ENCODE measurements at places on chromosomes 5 and 9.

DNA sequence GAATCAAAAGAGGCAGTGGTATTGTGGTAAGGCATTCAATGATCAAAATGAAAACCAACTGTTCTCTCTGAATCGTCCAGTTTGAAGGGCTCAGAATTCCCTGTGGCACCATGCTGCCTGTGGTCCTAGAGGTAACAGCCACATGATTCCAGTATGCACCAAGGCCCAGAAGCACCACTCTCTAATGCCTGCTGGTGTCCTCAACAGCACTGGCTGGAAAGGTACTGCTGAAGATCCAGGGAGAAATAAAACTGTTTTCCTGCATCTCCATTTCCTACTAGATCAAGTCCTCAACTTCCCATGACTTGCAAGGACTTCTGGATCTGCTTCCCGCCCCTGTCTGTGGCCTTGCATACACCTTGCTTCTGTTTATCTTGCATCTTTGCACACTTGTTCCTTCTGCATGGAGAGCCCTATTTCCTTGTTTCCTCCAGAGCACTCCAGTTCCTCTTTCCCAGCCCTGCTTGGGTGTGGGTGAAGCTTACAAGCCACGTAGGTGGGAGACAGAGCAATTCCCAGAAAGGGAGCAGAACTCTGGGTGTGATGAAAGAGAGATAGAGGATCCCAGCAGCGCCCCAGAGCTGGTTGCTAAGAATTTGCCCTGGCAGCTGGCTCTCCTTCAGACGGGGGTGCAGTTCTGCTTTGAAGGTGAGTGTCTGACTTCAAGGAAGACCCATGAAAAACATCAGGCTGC, 41.0 kb upstream of the EQTN start:
- peak; percentile 24 for DNase-seq

GRCh38 chr5:103327893-103328292, 69.3 kb downstream of the MACIR start:
- no peak for DNase-seq

- DNase-seq = no peak
These were observed 1025.4 kb upstream of the ACO1 start for GRCh38 chr9:31359071-31359470.

DNA sequence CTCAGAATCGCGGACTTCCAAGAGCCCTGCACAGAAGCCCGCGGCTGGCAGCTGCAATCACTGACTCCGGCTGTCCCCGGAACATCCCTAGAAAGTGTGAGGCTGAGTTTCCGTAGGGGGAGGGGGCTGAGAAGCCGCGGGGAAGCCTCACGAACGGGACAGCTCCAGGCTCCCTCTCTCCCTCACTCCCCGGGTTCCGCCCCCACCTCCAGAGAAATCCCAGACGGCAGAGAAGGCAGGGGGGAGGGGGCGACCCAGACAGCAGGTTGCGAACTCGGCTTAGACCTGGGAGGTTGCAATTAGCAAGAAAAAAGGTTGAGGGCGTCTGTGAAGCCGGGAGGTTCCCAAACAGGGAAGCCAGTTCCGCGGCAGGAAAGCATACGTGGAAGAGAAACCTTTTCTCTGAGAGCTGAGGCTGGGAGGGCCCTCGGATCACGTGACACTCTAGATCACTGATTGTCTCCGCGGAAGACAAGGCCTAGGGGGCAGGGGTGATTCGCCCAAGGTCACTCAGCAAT, 73.8 kb upstream of the CPLX2 start:
- no peak for DNase-seq

DNA sequence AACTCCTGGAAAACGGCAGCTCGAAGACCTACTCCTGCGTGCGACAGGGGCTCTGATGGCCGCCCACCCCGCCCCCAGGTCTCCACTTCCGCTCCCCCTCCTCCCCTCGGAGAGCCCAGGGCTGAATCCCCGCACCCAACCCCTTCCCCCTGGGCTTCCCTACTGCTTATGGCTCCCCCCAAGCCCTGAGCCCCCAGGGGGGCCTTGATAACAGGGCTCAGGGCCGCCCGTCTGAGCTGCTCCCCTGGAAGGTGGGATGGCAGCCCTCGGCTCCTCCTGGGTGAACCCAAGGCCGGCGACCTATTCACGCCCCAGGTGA, 30.4 kb downstream of the GLT6D1 start:
- DNase-seq = no peak

DNA sequence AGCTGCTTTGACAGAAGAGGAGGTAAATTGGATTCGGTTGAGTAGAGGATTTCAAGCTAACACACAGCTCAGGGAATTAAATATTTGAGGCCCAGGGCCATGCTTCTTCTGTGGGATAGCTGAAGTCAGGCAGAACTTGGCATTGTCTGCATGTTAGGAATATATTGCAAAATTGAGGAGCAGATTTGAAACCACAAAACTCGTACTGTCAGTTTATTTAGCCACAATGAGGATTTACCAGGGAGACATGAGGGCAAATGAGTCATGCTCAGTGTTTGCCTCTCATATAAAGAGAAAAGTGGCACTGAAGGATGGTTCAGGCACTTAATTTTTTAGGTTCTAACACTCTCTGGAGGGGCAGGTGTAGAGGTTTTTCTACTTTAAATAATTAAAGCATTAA, 83.0 kb upstream of the PRLR start:
- DNase-seq = no peak

DNA sequence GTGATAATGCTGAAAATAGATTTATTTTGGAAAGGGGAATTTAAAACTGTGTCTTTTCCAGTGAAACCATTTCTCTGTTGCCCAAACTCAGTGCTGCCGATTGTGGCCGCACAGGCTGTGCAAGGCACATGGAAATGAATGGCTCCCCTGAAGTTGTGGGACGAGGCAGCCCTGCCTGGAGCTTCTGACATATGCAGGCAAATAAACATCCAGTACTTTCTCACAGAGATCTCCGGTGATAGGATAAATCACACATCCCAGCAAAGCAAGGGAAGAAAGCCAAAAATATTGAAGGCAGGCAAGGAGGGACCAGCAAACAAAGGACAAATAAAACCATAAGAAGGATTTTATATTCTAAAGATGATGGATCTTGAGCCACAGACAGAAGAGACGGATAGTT, 464.5 kb downstream of the MTRR start:
- DNase-seq = no peak

DNA sequence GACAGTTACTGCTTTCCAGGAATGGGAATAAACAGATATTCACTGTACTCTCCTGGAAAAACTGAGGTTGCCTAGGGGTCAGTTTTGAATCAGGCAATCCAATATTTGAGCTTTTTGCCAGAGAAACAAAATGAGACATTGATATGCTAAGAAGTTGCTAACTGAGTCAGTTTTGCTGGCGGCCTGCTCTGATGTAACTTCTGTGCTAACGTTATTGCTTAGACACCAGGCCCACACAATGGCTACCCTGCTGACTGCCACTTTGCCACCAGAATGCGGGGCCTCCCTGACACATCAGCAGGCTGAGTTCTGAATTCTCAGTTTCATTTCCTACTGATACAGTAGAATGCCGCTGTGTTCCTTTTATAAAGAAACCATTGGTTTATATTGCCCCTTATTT, 18.2 kb upstream of the ZNF618 start:
- no peak for DNase-seq

DNA sequence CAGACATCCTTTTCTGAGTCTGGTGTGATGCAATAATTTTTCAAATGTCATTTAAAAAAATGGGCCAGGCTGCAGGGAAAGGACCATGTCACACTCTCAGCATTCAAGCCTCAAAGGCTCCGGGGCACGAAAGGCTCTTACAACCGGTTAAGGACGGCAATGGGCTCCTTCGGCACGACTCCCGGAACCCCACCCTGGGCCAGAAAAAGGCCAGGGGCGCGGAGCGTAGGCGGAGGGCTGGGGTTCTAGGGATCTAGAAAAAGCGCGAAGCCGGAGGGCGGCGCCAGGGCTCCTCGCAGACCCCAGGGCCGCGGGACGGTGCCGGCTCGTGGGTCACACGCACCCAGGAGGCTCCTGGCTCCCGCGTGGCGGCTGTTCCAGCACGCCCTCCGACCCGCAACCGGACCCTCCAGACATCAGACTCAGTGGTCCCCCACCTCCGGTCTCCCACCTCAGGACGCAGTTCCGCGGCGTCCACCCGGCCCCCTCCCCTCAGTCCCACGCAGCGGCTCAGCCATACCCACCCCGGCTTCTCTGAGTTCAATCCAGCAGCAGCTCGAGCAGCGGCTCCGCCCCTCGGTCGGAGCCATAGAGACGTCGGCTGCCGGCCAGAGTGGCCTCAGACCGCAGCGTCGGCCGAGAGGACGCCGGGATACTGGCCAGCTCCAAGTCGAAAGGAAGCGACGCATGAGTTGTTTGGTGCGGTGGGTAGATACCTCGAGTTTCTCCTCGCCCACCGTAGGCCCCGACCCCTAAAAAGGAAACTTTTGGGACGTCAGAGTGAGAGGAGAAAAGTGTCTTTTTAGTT, at the start of gene TMEM267:
TMEM267 (minus strand) TSS at position 568 of the 808 bp plus-strand sequence. CDS start 29,896 bp downstream, outside the sequence.
- peak; percentile 90 for DNase-seq

GRCh38 chr9:112872019-112872418, 18.7 kb downstream of the SLC46A2 start:
- no peak for DNase-seq

GRCh38 chr5:132147663-132148062, 74.1 kb downstream of the CSF2 start:
- DNase-seq = no peak

DNA sequence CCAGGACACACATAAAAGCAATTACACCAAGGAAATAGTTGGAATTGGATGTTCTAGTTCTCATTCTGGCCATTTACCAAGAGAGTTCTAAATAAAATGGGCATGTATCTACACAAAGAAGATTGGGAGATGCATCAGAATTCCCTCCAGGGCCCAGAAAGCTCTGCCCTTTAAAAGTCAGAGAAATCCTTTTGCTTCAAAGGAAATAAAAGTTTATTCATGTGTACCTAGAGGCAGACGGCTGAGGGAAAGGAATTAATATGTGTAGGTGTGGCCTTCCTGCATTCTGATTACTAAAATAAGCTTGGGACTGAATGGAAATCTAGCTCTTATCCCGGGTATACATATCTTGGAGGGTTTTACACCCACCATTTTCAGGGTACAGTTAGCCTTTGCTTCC, 719.4 kb downstream of the SEMA5A start:
- DNase-seq = no peak

DNA sequence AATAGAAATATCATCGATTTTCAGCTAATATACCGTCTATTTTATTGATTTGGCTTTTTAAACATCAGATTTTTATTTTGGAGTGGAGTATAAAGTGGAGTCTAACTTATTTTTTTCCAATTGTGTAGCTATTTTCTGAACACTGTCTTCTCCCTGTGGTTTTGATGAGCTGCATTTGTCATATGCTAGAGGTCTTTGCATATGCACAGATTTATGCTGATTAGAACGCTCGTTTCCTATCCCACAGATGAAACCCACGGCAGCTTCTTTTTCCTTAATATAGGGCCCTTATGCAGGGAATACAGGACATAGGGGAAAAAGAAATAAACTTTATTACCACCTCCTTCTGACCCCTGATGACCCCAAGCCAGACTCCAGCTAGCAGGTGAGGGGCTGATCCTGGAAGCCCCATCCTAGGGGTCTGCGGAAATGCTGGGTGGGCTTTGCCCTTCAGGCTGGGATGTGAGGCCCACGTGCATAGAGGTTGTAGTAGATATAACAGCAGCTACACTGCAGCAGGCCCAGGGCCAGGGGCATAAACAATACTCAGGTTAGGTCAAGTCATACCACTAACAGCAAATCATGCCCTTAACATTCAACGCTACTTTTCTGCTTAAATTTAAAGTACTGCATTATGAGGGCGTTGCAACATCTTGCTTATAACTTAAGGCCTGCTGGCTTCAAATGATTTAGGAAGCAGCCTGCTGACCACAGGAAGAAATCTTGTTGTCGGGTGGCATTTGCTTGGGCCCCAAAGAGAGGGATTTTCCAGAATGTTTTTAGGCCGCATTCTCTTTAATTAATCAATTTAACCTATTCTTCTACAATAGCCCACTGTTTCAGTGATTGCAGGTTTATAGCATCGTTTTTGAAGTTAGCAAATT, 28.5 kb downstream of the MVB12B start:
- DNase-seq = no peak

DNA sequence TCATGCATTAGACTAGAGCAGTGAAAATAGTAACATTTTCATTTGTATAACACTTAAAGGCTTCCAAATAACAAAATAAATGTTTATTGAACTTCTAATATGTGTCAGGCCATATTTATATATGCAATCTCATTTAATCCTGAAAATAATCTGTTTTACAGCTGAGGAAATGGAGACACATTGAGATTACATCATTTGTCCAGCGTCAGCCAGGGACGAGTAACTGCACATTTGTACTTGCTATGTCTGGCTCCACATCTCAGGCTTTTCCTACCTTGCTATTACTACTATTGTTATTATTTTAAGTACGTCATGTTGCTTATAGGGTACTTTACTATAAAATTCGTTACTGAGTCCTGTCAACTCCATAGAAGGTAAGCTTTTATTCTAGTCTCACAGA, 3.8 kb upstream of the C9 start:
- DNase-seq = no peak

DNA sequence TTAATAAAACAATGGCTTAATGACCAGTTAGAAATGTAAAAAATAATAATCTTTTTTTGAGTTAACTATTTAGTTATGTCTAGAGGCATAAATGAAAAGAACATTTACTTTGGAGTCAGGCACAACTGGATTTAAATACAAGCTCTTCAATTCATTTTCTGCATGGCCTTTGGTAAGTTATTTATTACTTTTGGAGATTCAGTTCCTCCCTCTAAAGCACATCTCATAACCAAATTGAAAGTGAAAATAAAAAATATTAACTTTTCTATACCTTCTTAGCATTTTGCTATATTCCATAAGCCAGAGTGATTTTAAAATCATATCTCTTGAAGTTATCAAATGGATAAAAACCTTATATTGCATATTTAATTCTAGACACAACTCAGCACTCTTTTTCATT, 434.9 kb upstream of the SMARCA2 start:
- DNase-seq = no peak

GRCh38 chr9:97980479-97980803, 2.7 kb upstream of the ANP32B start:
- no peak for DNase-seq

DNA sequence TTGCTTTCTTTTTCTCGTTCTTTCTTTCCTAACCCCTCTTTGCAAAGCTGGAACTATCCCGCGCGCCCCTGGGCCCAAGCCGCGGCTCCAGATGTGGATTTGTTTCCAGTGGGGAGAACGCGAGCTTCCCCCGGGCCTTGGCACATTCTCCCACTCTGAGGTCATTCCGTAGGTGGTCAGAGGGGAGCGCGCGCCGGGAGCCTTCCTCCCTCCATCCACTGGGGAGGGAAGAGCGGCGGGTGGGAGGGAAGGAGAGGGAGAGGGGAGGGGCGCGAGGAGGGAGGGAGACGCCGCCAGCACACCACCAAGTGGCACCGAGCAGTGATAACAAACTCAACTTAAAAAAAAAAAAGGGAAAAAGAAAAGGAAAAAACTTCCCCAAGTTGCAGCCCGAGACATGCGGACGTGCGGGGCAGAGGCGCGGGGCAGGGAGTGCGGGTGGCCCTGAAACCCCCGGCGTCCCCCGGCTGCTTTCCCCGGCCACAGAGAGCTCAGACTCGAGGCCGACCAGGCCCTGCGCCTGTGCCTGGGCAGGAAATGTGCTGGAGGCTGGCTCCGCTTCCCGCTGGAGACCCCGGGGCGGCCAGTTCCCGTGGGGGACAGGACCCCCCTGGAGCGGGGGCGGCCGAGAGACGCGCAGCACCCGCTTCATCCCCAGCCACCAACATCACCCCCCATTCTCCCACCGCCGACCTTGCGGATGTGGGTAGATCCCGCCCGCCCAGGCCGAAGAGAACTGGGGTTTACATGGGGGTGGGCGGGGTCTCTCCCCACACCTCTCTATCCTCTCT, 3.1 kb downstream of the IER5L start:
- DNase-seq = no peak

GRCh38 chr5:120402606-120403005, 61.5 kb upstream of the PRR16 start:
- DNase-seq = no peak

- DNase-seq = no peak
These were observed 322.2 kb downstream of the NDUFS4 start for GRCh38 chr5:53882676-53883031.

Measured in CD4-positive, alpha-beta T cell treated with Interferon gamma for 1 hour (primary cell).